ENCODE measurements at places on chromosomes 12 and 14.

- no peak for DNase-seq
Observed at GRCh38 chr14:61636291-61636690, 59.0 kb upstream of the HIF1A start.

- no peak for DNase-seq
Observed at GRCh38 chr12:48084066-48084465, 21.8 kb downstream of the SENP1 start.

- no peak for DNase-seq
Observed at GRCh38 chr12:12403264-12404248, 46.7 kb downstream of the BORCS5 start.

DNA sequence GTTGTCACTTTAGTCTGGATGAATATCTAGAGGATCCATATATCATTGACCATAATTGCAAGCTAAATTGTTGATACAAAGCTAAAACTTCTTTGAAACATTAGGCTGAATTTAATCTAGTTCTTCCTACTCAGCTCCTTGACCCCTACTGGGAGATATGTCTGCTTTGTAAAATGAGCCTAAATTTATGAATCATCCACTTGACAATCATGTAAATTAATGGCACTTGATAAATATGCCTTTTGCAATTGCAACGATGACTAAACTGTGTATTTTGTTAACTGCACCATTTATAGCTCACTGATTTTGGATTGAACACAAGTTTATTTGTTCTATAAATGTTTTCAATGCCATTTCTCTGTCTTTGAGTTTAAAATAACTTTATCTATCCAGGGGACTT lies 1616.5 kb upstream of the FLRT2 start:
- no peak for DNase-seq

GRCh38 chr14:84203896-84204295 lies 1326.0 kb upstream of the FLRT2 start:
- no peak for DNase-seq

GRCh38 chr12:46370792-46371717 lies 1.5 kb downstream of the SLC38A2 start:
- DNase-seq: peak; percentile 91

- DNase-seq: peak; percentile 63
Observed at GRCh38 chr14:103528587-103529382, at the start of gene TRMT61A. Gene TRMT61A, plus strand, starts transcription at chr14:103529196. Its CDS starts 783 bp downstream, at chr14:103529979.

GRCh38 chr12:9751204-9752144 lies 9.2 kb downstream of the CD69 start:
- no peak for DNase-seq

DNA sequence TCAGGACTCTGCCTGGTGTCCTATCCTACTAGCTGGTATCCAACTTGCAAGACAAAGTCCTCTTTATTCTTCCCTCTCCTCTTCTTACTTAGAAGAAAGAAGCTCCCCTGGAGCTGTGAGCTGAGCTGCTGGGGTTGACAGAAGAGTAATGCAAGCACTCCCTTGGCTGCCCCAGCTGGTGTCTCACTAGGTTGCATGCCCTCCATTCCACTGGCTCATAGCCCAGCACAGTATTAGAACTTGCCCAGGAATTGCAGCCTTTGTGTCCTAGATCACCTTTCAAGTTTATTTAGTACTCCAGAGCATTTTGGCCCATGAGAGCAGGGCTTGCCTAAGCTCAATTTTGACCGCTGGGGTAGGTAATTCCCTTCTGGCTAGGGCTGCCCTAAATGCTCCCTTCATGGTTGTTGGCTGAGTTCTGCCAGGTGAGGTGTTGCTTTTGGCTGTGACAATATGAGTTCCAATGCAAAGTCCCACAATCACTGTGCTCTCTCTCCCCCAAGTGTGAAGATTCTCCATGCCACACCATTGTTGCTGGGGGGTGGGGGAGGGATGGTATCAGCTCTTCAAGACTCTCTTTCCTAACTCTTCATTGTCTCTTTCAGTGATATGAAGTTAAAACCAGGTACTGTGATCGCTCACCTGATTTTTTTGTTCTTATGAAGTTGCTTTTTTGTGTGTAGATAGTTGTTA lies 317.4 kb upstream of the DDHD1 start:
- DNase-seq: no peak

- DNase-seq: no peak
Observed at GRCh38 chr12:92911339-92911738, 17.8 kb downstream of the EEA1 start.

GRCh38 chr12:4833053-4833452 lies 76.7 kb upstream of the KCNA1 start:
- DNase-seq: no peak

- no peak for DNase-seq
Observed at GRCh38 chr12:92556637-92557421, 146.0 kb upstream of the PLEKHG7 start.

DNA sequence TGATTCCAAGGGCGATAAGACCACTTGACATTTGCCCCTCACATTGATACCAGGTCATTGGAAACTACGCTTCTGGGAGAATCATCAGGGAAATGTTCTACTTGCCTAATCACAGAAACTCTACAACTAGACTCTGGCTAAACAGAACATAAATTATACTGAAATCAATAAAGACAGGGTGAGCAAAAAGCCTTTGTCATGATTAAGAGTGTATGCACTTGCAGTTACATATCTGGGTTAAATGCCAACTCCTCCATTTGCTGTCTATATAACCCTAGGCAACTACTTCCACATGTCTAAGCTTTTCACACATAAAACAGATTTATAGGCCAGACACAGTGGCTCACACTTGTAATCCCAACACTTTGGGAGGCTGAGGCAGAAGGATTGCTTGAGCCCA lies 125.7 kb downstream of the PHLDA1 start:
- DNase-seq: no peak

DNA sequence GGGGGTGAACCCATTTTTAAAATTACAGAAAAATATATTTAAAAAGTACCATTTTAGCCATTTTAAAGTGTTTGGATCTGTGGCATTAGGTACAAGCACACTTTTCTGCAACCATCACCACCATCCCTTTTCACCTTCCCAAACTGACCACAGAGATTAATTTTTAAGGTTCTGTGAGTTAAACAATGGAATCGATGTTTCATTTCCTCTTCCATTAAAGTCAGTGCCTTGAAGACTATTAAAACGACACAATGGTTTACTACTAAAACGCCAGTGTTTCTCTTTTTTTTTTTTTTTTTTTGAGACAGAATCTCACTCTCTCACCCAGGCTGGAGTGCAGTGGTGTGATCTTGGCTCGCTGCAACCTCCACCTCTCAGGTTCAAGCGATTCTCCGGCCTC lies 78.1 kb upstream of the GPR68 start:
- DNase-seq: no peak

DNA sequence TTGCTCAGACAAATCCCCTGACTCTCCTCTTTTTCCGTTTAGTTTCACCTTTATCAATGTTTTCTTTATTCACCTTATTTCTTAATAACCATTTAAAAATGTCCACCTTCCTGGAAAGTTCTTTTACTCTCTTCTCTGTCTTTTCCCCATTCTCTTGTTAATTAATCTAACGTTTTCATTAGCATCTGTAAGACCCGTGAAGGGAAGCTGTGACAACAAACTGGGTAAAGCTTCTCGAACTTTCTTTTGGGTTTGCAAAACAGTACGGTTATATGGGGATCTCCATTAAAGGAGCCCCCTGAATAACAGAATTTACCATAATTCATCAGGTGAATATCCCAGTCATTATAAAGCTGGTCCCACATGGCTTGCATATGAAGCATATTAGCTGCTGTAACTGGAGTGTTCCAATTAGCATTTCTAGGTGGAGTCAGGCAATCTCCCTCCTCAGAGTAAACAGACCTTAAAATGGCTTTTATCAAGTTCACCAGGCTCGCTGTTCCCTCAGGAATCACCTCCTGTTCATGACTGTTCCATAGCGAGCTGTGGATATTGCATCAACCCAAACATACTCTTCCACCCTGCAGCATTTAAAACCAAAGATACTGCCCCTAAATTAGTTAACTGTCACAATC lies 42.4 kb downstream of the TMEM30B start:
- DNase-seq: no peak

- DNase-seq: no peak
Observed at GRCh38 chr14:96177766-96178375, 26.8 kb upstream of the BDKRB2 start.

DNA sequence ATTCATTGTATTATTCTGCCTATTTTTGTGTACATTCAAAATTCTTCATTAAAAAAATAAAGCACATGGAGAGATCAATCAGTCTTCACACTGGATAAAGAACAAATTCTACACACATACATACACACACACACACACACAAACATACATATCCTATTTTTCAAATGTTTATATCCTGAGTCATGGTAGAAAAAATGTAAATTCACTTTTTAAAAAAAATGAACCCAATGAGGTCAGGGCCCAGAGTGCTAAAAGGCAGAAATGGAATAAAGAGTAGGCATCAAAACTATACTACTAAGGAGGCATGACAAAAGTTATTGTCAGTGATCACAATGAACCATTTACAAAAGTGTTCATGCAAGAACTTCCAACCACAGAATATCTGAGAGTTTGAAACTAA lies 17.3 kb downstream of the GALC start:
- no peak for DNase-seq

GRCh38 chr12:132324841-132325732 lies 4.3 kb downstream of the GALNT9 start:
- DNase-seq: no peak

DNA sequence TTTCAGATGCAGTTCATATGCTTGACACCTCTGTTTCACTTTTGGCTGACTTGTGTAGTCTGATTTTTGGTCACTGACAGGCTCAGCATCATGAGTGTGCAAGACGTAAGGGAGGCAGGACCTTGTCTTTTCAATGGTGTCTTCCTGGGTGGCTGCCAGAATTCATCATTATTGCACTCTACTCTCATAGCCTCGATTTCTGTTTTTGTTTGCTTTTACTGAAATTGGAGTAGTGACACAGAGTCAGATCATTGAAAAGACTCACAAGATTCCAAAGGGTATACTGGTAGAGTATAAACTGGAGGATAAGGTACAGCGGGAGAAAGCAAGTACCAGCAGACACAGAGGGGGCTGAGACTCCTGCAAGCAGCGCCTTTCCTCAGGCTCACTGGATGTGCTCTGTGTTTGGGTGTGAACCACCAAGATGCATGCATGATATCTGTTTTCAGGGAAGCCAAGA lies 126.3 kb upstream of the FGD4 start:
- DNase-seq: no peak

GRCh38 chr12:53378724-53379388 lies 1.1 kb upstream of the SP1 start:
- no peak for DNase-seq

- no peak for DNase-seq
Observed at GRCh38 chr12:46669720-46670119, 156.1 kb downstream of the SLC38A4 start.

DNA sequence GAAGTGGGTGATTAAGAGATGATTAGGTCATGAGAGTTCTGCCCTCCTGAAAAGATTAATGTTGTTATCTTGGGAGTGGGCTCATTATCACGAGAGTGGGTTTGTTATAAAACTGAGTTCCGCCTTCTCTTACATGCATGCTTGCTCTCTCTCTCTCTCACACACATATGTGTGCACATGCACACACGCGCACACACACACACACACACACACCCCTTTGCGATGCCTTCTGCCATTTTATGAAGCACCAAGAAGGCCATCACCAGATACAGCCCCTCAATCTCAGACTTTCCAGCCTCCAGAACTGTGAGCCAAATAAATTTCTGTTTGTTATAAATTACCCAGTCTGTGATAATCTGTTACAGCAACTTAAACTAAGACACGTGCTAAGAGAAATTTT lies 5.7 kb upstream of the SLC41A2 start:
- no peak for DNase-seq

GRCh38 chr14:89641495-89642175 lies 224.6 kb upstream of the FOXN3 start:
- no peak for DNase-seq

GRCh38 chr14:106842687-106843086 lies 1316.3 kb downstream of the TMEM121 start:
- DNase-seq: no peak

DNA sequence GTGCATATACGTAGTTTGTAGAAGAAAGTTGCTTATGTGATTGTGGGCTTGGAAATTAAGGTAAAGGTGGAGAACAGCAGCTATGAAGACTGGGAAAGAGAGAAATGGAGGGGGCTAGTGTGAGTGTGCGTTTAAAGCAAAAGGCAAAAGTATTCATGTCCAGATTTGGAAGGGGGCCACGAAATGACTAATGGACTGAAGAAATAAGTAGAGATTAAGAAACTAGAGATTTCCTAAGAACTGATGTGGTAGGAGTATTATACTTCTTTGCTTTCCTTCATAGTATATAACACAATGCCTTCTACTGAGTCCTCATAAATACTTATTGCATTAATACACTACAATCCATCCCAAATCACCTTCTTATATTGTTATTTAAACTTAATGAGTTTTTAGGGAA lies 298.6 kb upstream of the NOVA1 start:
- DNase-seq: no peak

DNA sequence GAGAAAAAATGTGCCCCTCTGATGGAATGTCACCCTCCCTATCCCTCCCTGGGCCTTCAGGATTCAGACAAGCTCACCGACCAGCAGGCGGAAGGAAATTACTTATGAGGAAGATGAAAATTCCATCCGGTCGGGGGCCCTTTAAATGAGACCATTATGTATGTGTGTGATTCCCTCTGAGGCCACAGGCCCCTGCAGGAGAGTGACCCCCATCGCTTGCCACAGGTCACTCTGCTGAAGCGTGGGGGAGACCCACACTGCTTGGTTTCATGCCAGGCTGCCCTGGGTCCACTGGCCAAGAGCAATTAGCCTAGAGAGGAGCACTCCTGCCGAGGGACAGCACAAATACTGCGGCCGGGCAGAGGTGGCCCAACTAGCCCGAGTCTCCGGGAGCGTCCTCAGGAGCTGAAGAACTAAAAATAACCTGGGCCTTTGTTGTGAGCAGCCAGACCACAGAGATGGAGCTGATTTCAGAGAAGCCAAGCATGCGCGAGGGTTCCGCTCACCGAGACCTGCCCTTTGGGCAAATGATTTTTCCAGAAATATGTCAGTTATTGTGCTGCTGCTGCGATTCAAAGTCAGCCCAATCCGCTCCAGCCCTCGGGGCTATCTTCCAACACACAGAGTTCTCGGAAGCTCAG lies 276.4 kb downstream of the DPF3 start:
- DNase-seq: no peak

- DNase-seq: no peak
Observed at GRCh38 chr14:39218171-39218769, 15.4 kb upstream of the MIA2 start.

DNA sequence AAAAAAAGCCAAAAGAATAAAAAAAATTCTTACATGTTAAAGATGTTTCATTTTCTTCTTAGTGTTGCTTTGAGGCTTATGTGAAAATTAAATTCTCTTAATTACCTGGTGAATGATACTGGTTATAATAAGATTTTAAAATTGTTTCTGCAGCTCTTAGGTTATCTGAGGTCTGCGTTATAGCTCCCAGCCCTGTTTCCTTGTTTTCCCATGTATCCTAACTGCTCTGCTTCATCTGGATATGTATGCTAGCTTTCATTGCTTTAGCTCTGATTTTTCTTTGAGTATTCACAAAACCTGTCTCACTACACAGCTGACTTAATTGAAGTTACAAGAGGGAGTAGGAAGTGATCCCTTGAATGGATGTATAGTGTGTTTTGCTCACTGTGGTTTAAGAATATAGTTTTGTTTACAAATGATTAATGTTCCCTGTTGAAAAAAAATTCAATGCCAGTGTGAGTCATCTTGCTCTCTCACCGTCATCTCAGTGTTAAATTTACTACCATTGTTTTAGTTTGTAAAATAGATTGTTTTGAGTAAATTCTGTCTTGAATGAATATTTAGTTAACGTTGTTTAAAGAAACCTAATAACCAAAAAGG lies 26.8 kb downstream of the CPSF6 start:
- DNase-seq: no peak

All from stimulated activated CD8-positive, alpha-beta memory T cell treated with anti-CD3 and anti-CD28 coated beads, Interleukin-7, amount 100 ng/mL, for 1 hour (primary cell).